ENCODE measurements at places on chromosomes 1 and 21.
A peak's percentile ranks its signal among the peaks of the same experiment; 100 is the strongest.

DNA sequence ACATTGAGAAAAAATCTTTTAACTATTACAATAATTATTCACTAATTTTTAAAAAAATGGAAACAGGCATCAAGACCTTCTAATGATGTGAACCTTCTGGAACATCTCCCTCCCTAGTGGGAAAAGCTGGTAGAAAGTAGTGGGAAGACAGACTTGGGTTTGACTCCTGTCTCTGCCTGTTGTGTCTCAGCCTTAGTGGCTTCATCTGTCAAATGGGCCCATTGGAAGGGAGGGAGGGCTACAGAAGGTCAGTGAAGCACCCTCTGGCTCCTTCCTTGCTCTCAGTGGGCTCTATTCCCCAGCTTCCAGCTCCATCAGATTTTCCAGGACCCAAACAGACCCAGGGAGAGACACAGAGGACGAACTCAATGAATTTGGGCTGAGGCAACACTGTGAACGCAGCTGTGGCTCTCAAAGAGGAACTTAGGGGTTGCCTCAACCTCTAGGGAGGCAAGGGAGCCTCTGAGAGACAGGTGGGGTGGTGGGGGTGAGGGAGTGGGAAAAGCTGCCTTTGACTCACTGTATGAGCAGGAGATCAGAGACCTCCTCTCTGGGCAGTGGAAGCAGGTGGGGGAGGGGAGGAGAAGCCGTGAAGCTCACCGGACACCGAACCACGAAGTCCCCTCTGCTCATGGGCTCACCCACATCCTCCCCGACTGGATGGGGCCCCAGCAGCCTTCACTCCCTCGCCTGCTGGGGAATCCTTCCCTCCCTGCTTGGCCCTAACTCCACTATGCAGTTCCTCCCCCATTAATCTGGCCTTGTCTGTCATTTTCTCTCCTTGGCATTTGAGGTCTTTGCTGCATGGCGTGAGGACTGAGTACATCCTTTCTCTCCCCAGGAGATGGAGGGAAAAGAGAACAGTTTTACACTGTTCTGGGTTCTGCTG lies 4.5 kb downstream of the CNR2 start:
- DNase-seq: no peak

DNA sequence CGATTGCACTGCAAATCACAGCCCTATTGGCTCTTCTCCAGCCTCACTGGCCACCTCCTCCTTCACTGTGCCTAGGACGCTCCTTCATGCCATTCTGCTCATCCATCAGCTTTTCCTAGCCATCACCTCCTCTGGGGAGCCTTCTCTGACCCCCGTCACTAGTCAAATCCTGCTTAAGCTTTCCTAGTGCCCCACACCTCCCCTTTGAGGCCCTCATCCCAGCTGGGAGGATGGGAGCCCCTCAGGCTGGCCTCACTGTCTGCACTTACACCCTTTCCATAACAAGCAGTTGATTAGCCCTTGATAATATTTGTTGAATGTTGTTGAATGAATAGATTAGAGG lies 50.7 kb downstream of the KLHDC7A start:
- no peak for DNase-seq

- DNase-seq: no peak
Measured at GRCh38 chr21:36636016-36636415, 62.9 kb upstream of the SIM2 start.

- no peak for DNase-seq
Measured at GRCh38 chr1:93773049-93773838, 91.6 kb upstream of the BCAR3 start.

GRCh38 chr1:100433563-100433962 lies 81.3 kb downstream of the CDC14A start:
- DNase-seq: no peak

- DNase-seq: no peak
Measured at GRCh38 chr1:246564839-246565750, 966 bp downstream of the TFB2M start.

- no peak for DNase-seq
Measured at GRCh38 chr1:192453360-192453992, 122.1 kb upstream of the RGS1 start.

DNA sequence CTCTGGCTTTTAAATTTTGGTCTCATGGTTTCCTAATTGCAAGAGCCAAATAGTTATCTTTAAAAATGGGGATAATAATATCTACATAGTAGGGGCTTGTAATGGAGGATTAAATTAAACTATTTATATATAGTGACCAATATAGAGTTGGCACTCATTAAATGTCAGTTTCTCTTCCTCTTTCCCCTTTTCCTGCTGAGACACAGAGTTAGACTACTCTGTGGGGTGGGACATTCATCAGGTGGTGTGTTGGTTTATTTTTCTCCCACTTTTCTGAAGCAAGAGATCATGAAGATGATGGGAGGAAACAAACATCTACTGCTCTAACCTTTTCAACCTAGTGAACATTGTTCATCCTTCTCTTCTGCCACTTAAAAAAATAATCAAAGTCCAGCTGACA lies 17.3 kb upstream of the RAP1A start:
- DNase-seq: no peak

GRCh38 chr1:86201311-86201710 lies 44.7 kb upstream of the COL24A1 start:
- no peak for DNase-seq

- DNase-seq: no peak
Measured at GRCh38 chr1:101165954-101166353, 70.9 kb upstream of the S1PR1 start.

- no peak for DNase-seq
Measured at GRCh38 chr1:116739371-116740012, 14.7 kb upstream of the CD2 start.

- no peak for DNase-seq
Measured at GRCh38 chr1:173405834-173406233, 71.3 kb upstream of the PRDX6 start.

DNA sequence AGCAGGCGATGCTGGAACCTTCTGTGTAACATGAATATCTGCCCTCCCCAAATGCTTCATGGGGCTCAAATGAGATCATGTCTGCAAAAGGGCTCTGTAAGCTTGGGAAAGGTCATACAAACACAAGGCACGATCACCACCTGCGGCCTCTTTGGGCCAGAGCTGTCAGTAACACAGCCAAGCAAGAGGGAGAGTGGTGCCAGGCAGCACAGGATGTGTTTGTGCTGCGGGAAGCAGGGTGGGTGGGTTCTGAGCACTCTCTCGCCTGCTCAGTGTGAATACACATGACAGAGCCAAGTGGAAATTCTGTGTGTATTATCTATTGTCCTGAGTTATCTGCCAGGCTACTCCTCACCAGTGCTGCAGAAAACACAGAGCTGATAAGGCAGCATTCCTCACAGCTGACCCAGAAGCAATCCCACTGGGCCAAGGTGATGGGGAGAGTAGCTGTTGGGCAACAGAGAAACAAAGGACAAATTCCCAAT lies 101.2 kb downstream of the LAMC2 start:
- DNase-seq: no peak

DNA sequence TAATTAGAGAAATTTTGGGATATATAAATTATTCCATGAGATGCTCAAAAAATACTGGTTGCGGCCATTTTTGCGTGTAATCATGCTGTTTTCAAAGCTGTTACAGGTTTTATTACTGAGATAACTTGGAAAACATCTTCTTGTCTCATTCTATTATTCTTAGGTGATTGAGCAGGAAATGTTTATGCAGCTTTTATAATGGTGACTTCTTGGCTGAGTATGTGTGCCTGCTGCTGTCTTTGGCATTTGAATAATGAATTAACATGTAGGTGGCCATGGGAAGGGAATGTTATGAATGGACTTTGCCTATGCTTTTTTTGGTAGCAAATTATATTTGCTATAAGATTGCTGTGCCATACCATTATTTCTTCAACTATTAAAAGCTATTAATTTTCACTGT lies 52.5 kb downstream of the RASAL2 start:
- DNase-seq: no peak

- DNase-seq: no peak
Measured at GRCh38 chr1:25954282-25954938, 43.5 kb downstream of the PAFAH2 start.

GRCh38 chr21:35840197-35840799 lies 220.0 kb downstream of the SETD4 start:
- DNase-seq: peak; percentile 39

DNA sequence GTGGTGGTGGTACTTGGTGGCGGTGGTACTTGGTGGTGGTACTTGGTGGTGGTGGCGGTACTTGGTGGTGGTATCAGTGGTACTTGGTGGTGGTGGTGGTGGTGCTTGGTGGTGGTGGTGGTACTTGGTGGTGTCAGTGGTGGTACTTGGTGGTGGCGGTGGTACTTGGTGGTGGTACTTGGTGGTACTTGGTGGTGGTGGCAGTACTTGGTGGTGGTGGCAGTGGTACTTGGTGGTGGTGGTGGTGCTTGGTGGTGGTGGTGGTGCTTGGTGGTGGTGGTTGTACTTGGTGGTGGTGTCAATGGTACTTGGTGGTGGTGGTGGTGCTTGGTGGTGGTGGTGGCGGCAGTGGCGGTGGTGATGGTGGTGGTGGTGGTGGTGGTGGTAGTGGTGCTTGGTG lies 20.2 kb downstream of the COQ8A start:
- DNase-seq: no peak

- DNase-seq: no peak
Measured at GRCh38 chr1:218658899-218659298, 313.8 kb downstream of the TGFB2 start.

GRCh38 chr1:197466813-197467212 lies 198.8 kb downstream of the CRB1 start:
- DNase-seq: no peak

- no peak for DNase-seq
Measured at GRCh38 chr1:17545356-17545755, 5.9 kb downstream of the ARHGEF10L start.

DNA sequence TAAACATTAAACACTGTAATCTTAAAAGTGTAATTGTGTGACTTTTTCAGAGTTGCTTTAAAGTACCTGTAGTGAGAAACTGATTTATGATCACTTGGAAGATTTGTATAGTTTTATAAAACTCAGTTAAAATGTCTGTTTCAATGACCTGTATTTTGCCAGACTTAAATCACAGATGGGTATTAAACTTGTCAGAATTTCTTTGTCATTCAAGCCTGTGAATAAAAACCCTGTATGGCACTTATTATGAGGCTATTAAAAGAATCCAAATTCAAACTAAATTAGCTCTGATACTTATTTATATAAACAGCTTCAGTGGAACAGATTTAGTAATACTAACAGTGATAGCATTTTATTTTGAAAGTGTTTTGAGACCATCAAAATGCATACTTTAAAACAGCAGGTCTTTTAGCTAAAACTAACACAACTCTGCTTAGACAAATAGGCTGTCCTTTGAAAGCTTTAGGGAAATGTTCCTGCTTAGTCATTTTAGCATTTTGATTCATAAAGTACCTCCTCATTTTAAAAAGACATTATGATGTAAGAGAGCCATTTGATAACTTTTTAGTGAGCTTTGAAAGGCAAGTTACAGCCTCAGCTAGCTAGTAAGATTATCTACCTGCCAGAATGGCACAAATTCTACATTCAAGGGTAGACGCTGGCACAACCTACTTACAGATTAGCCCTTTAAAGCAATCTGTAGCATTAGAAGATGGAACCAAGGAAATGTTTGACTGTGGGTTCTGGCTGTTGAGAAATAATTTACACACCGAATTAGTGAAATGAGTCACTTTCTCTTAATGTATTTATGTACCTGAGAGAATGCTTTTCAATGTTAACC lies 9.4 kb downstream of the SOD1 start:
- no peak for DNase-seq

GRCh38 chr1:156106624-156107488 lies 7.7 kb upstream of the LMNA start:
- no peak for DNase-seq

DNA sequence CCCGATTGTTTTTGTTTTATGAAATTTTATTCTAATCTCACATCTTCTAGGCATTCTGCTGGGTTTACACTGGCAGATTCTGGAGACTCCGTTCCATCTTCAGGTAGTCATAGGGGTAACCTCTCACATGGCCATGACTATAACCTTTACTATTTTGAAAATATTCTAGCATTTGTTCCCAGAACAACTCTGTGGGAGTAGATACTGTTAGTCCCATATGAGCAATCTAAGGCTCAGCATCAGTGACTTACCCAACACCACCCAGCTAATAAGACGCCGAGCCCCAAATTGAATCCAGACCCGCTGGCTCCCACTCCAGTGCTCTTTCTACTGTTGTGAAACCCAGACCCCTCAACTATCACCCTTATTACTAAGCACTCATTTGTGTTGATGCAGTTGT lies 9.8 kb downstream of the ADAMTS4 start:
- no peak for DNase-seq

DNA sequence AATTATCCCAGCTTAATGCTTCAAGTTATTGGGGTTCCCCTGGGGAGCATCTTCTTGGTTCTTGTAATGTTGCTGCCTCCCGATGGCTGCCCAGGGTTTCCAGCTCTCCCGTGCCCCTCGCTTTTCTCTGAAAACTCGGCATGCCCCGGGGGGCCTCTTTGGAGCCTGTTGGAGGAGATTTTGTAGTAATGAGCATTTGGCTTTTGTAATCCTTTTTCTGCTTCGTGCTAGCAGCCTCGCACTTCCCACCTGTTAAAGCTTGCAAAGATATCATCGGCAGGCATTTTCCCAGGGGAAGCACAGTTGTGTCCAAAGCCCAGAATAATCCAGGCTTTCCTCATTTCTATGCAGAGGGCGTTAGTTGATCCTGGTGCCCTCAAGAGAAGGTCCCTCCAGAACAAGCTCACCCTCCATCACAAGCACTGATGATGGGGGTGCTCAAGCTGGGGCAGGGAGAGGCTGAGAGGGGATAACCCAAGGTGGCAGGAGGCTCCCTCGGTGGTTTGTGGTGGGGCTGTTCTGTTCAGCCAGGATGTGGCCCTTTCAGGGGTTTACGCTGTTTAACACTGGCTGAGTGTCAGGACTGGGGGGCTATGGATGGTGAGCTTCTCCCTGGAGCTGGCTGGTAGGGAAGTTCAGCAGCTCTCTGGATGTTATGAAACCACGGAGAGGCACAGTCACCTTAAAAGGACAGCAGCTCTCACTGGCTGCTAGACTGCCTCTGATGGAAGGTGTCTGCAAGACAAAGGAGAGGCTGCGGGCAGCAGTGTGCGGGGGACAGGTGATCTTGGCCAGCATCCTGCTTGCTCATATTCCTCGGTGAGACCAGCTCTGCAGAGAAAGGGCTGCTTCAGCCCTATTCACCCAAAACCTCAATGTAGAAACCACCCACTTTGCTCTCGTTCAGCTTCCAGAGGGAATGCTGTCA lies 477.1 kb upstream of the VAMP3 start:
- DNase-seq: no peak

- no peak for DNase-seq
Measured at GRCh38 chr1:228798035-228798434, 62.8 kb downstream of the RHOU start.

GRCh38 chr1:110309139-110309538 lies 30.0 kb upstream of the RBM15 start:
- DNase-seq: no peak

DNA sequence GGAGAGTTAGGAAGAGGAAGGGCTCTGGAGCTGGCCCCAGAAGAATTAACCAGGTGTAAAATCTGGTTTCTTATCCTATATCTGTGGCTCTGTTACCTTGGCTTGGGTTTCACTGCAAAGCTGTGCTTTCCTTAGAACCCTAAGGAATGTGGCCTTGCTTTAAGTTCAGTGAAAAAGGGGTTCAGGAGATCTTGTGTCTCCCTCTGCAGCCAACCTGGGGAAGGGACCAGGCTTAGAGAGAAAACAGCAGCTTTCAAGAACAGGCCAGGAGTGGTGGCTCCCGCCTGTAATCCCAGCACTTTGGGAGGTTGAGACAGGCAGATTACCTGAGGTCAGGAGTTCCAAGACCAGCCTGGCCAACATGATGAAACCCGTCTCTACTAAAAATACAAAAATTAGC lies 16.1 kb upstream of the MYCL start:
- DNase-seq: no peak
